Neural cell (in vitro differentiated cells): ENCODE measurements at places on chromosomes 12 and 14. TPM values are rescaled to one million over a fixed set of nuclear protein-coding genes. Genes with fewer than 3 reads are reported as not detected.

The IFT81 gene
- polyA plus RNA-seq = 108 and 120 TPM in 2 replicates

The BCL2L14 gene
- polyA plus RNA-seq = not detected in 2 replicates

The KRT73 gene
- polyA plus RNA-seq = not detected in 2 replicates

The SYNDIG1L gene
- 2.0 and 2.1 TPM in 2 replicates for polyA plus RNA-seq

The PPP1R3E gene
- 16.1 and 17.2 TPM in 2 replicates for polyA plus RNA-seq

The BTG1 gene
- 12.5 and 12.9 TPM in 2 replicates for polyA plus RNA-seq

The LBHD2 gene
- polyA plus RNA-seq = not detected in 2 replicates

The SLCO1B1 gene
- not detected in 2 replicates for polyA plus RNA-seq

The CFAP73 gene
- polyA plus RNA-seq = not detected in 2 replicates

The C1S gene
- 4.9 and 12.6 TPM in 2 replicates for polyA plus RNA-seq

The TSPAN19 gene
- 3.5 and 4.8 TPM in 2 replicates for polyA plus RNA-seq

The LRRC74A gene
- polyA plus RNA-seq = not detected in 2 replicates

The LPAR5 gene
- polyA plus RNA-seq = 0.48 TPM in 1 of 2 replicates, not detected in the other

The MEG3 gene
- polyA plus RNA-seq = not detected in 2 replicates

The SLC25A47 gene
- polyA plus RNA-seq = 0.44 TPM in 1 of 2 replicates, not detected in the other

The MYH6 gene
- not detected in 2 replicates for polyA plus RNA-seq

The DNAI7 gene
- polyA plus RNA-seq = 0.58 and 1.3 TPM in 2 replicates
